Bone marrow (tissue), 2 donors: ENCODE measurements at places on chromosomes 1 and 21.

DNA sequence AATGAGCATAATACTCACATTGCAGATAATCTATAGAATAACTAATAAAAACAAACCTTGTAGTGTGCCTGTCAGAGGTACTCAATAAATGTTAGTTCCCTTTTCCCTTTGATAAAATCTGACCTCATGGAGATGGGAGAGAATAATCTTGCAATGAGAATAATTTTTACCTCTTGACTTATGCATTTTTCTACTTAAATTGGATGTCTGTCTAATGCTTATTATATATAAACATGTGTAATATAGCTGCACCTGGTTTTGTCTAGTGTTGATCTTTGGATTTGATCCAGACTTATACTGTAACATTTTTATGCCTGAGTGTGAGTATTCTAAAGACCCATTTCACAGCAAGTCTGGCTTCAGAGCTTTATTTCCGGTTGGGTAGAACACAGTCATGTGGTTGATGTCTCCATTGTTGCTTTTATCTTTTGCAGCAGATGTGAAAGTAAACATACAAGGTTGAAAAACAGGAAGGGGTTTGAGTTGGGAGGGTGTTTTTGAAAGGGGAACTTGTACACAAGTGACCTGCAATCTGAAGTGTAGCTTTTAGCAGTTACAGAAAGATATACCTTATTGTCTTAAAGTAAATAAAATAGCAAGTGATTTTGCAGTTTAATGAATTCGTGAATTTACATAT lies 12.4 kb downstream of the EPB41 start:
- peak; percentile 91 for DNase-seq

DNA sequence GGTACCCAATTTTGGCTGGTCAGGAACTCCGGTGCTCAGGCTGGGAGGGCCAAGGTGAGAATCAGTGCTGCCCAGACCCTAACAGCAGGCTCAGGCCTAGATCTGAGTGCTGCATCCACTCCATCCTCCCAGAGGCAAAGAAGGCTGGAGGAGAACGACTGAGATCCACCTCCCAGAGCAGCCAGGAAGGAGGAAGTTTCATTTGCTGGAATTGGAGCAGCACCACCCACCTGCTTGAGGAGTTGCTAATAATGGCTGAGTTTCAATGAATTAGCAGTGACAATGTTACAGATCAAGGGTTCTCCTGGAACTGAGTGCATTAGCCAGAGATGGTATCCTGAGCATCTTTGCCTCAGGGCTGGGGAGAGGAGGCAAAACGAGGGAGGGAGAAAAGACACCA lies 46.7 kb upstream of the KLHDC7A start:
- DNase-seq, result no peak

GRCh38 chr21:41369105-41369919 lies 7.5 kb downstream of the MX2 start:
- no peak for DNase-seq

DNA sequence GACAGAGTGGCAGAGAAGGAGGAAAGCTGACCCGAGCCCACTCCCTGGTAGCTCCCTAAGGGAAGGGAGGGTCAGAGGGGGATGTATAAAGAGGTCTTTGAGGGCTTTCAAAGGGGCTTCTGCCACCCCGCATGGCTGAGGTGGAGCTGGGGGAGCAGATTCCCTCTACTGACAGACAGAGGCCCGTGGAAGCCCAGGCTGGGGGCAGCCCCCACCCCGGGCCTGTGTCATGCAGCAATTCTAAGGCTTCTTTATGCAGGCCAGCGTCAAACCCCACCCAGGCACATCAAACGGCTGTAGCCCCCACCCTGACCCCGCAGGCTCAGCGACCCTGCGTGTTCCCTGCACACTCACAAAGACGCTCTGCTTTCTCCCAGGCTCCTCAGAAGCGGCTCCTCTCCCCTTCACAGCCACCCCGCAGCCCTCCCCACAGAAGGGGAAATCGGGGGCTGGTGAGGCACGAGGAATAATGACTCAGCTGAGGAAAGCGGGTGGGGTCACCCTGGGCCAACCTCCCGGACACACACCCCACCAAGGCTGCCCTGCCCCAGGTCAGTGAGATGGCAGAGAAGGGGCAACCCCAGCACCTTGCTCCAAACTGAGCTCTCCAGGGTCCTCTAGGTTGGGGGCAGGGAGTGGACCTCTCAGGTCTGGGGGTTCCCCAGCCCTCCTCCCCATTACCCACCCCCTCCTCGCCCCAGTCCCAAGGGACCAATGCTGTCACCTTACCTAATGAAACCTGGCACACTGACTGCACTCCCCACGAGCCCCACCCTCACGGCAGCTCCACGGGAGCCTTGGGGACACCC lies 10.8 kb downstream of the SLC45A3 start:
- DNase-seq, result no peak

GRCh38 chr1:34712007-34712688 lies 42.7 kb upstream of the GJB5 start:
- DNase-seq, result no peak

DNA sequence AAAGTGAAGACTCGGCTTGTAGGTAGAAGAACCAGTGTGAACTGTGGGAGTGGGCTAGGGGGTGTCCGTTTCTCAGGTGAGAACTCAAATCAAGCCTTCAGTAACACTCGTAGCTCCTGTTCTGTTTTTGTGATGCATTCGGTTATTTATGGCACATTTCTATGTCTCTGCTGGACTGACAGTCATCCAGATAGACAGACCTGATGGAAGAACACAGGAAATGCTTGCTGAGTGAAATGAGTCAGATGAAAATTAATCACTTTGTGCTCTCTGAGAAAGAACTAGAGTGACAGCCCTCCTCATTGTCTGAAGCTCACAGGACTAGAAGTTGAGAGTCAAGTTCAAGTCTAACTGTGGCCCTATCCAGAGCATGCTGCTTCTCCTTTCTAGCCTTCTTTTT lies 360.1 kb upstream of the PLXNA2 start:
- no peak for DNase-seq

DNA sequence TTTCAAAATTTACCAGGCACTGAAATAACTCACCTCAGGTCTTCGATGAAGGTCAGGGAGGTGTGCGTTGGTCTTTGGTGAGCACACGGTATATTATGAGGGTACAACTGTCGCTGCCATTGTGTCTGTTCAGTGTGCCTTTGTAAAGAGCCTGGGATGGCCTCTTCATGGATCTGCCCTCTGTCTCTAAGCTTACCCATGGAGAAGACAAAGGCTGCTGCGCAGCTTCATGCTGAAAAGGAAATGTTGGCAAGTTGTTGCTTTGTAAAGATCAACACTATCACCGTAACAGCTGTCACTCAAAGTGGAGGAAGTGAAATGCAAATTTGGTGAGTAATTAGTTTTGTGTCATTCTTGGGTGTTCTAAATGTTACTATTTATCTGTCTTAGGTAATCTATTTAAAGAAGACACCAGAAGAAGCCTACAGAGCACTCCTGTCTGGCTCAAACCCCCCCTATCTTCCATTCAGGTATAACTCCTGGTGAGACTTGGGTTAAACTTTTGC lies 71.6 kb downstream of the CDC14A start:
- DNase-seq, result no peak

GRCh38 chr1:66752000-66752592 lies at the start of gene DYNLT5:
TSS of gene DYNLT5 (plus strand) at chr1:66752459. CDS start at chr1:66754659, 2,200 bp downstream.
- DNase-seq, result peak; percentile 48

GRCh38 chr1:228198977-228199590 lies 8.8 kb upstream of the OBSCN start:
- no peak for DNase-seq

DNA sequence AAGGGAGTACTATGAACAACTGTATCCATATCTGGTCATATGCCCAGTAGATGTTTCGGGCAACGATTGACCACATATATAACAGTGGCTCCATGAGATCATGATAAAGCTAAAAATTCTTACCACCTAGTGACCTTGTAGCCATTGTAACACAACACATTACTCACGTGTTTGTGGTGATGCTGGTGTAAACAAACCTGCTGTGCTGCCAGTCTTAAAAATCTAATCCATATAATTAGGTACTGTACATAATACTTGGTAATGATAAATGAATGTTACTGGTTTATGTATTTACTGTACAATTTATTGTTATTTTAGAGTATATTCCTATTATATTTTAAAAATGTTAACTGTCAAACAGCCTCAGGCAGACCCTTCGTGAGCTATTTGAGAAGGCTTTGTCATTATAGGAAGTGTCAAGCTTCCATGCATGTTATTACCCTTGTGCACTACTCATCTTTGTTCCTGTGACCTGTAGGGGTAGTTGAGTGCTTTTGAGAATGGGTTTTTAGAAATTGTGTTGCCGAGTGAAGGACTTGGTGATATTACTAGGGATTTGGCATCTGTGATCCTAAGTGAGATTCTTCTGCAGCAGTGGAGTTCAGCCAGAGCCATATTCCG lies 23.6 kb downstream of the DIP2A start:
- no peak for DNase-seq

DNA sequence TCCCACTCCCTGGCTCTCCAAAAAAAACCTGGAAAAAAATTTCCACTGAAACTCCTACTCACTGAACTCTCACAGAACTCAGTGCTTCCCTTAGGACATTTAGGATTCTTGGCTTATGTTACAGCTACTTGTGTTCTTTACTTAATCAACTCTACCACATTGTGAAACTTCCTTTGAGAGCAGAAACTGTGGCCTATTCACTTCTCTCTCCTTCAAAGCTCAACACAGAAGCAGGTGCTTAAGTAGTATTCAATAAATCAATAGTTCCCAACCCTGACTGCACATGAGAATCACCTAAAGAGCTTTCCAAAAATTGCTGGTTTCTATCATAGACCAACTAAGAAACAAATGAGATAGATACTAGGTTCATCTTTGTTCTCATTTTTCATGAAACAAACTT lies 67.9 kb upstream of the DMRTA2 start:
- no peak for DNase-seq

- no peak for DNase-seq
Observed at GRCh38 chr1:109980324-109981003, 4.1 kb upstream of the AHCYL1 start.

DNA sequence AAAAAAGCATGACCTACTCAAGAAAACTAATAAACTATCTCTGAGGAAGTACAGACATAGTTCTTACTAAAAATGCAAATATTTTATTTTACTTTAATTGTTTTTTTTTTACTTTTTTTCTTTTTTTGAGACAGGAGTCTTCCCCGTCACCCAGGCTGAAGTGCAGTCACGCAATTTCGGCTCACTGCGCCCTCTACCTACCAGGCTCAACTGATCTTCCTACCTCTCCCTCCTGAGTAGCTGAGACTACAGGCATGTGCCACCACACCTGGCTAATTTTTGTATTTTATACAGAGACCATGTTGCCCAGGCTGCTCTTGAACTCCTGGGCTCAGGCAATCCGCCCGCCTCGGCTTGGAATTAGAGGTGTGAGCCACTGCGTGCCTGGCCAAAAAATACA lies 1263.1 kb downstream of the KCNT2 start:
- DNase-seq, result no peak

- no peak for DNase-seq
Observed at GRCh38 chr1:23118407-23118806, 50.2 kb downstream of the LUZP1 start.

DNA sequence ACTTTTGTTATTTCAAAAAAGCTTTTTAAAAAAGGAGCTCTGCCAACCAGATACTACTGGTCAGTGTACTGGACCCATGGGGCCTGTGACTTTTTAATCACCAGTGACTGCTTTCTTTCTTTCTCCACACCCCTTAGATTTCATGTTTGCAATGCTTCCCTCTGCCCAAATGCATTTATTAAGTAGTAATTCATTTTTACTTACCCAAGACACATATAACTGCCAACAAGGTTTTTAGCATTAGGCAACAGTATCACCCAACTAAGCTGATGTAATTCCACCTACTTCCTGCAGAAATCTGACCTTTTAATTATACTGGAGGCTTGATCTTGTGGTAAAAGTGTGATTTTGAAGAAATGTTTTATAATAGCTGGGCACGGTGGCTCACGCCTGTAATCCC lies 12.5 kb downstream of the MECR start:
- no peak for DNase-seq

DNA sequence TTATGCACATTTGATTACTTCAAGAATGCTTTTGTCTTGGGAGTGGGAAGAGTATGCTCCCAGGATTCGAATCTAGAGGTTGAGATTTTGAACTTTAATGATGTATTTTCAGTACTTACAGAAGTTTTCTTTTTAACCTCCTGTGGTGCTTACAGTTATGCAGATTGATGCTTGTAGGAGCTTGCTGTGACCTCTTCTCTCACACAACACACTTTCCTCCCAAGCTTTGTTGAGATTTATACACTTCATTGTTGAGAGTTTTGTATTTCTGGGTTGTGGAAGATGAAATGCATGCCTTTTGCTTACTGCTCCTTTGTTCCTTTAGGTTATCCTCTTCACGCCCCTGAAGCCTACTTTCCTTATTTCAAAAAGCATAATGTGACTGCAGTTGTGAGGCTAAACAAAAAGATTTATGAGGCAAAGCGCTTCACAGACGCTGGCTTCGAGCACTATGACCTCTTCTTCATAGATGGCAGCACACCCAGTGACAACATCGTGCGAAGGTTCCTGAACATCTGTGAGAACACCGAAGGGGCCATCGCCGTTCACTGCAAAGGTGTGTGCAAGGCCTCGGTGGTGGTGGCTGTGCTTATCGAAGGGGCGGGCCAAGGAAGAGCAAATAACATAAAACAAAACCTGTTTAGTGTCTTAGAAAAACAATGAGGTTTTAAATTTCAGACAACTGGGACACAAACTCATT lies 75.5 kb upstream of the GPR88 start:
- DNase-seq, result no peak

- DNase-seq, result no peak
Observed at GRCh38 chr1:22935433-22935832, 37.2 kb downstream of the LACTBL1 start.

DNA sequence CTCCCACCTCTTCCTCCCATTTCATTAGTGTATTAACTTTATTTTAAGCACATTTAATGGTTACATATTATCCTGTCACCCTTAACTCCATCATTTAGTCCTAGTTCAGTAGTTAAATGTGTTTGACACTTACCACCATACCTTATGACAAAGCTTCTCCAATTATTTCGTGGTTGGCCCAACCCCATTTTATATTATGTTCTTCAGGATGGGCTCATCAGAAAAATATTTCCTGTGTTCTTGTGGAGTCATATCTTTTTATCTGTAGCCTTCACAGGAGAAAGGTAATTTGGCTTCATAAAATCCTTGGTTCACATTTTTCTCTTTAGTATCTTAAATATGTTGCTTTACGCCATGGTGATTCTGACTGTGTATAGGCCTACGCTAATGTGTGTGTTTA lies 142.3 kb upstream of the COL6A1 start:
- no peak for DNase-seq

- no peak for DNase-seq
Observed at GRCh38 chr1:162966613-162967012, 102.5 kb upstream of the RGS4 start.
